ENCODE measurements at places on chromosomes 13 and 19.
A peak's percentile ranks its signal among the peaks of the same experiment; 100 is the strongest.

GRCh38 chr13:65456150-65456912, 1773.8 kb downstream of the PCDH9 start:
- DNase-seq = no peak

GRCh38 chr13:103852036-103852435, 785.8 kb upstream of the SLC10A2 start:
- no peak for DNase-seq

GRCh38 chr19:54389553-54389952, 24.8 kb upstream of the LAIR1 start:
- DNase-seq = no peak

GRCh38 chr19:17751103-17751911, at the start of gene FCHO1:
Gene FCHO1 (plus strand): TSS chr19:17751477. CDS start chr19:17755165, 3,688 bp downstream.
- DNase-seq = no peak

DNA sequence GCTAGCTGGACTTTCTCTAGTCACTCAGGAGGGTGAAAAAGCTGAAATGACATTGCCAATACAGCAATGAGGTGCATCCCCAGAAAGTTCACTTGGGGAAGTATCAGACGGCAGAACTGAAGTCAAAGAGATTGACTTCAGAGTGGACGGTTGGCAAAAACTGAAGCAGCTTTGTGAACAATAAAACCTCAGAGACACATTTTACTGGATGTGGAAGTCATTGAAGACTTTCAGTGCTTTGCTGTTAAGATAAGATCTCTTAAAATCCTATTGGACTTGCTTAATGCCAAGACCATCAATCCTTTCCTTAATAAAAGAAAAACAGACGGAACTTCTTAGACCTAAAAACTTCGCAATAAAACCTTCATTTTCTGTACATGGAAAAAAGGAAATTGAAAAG, 103.7 kb downstream of the ABCC4 start:
- no peak for DNase-seq

- no peak for DNase-seq
Observed at GRCh38 chr19:19615086-19615485, 3.4 kb downstream of the PBX4 start.

- DNase-seq = no peak
Observed at GRCh38 chr19:7917267-7918061, 2.7 kb upstream of the SNAPC2 start.

GRCh38 chr13:47858042-47859025, 142.7 kb downstream of the SUCLA2 start:
- DNase-seq = peak; percentile 19

GRCh38 chr19:51094696-51095279, 12.1 kb upstream of the KLK14 start:
- no peak for DNase-seq

- no peak for DNase-seq
Observed at GRCh38 chr19:49599378-49600295, 8.7 kb downstream of the PRR12 start.

DNA sequence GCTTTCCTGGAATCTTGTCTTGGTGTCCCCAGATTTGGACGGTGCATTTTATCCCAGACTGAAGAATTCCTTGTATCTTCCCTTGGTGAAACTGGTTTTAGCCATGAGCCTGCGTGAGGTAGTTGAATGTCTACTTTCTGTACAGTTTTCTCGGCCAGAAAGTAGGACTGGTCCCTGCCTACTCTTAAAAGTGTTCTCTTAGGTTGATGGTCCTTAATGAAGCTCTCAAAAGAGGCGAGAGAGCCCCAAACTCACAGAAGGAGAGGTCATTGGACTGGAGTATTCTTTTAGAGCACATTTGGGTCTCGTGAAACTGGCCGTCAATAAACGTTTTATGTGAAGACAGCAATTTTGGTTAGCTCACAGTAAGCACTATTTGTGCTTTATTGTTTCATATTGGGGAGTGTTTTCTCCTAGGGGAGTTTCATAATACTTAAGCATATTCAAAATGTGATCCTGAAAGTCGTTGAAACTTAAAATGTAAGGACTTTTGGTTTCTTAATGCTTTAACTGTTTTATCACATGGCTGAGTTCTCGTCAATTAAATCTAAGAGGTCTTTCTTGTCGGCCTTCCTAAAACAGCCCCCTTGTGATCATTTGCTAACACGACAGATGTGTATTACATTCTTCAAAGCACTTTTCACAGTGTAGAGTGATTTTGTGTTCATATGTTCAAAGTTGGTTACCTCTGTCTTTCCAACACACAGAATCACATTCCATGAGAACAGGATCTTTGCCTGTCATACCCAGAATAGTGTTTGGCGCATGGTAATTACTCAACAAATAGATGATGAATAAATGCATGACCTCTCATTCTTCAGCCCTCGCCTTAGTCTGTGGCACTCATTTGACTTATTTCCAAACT, 889 bp downstream of the GTF2F2 start:
- no peak for DNase-seq

DNA sequence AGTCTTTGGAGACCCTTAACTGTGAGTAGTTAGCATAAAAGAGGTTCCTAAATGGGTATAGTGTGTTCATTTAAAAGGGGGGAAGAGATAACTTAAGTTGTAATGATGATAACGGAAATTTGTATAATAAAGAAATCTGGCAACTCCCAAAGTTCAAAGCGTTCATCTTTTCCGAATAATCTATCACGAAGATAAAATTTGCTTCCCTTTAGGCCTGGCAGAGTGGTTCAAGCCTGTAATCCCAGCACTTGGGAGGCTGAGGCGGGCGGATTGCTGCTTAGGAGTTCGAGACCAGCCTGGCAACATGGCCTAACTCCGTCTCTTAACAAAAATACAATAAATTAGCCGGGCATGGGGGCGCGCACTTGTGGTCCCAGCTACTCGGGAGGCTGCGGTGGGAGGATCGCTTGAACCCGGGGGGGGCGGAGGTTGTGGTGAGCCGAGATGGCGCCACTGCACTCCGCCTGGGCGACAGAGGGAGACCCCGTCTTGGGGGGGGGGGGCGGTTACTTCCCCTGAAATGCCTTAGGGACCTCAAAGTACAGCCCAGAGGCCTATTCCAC, 934 bp downstream of the N4BP2L2 start:
- no peak for DNase-seq

- peak; percentile 79 for DNase-seq
Observed at GRCh38 chr13:110382229-110382628, 75.1 kb downstream of the COL4A2 start.

DNA sequence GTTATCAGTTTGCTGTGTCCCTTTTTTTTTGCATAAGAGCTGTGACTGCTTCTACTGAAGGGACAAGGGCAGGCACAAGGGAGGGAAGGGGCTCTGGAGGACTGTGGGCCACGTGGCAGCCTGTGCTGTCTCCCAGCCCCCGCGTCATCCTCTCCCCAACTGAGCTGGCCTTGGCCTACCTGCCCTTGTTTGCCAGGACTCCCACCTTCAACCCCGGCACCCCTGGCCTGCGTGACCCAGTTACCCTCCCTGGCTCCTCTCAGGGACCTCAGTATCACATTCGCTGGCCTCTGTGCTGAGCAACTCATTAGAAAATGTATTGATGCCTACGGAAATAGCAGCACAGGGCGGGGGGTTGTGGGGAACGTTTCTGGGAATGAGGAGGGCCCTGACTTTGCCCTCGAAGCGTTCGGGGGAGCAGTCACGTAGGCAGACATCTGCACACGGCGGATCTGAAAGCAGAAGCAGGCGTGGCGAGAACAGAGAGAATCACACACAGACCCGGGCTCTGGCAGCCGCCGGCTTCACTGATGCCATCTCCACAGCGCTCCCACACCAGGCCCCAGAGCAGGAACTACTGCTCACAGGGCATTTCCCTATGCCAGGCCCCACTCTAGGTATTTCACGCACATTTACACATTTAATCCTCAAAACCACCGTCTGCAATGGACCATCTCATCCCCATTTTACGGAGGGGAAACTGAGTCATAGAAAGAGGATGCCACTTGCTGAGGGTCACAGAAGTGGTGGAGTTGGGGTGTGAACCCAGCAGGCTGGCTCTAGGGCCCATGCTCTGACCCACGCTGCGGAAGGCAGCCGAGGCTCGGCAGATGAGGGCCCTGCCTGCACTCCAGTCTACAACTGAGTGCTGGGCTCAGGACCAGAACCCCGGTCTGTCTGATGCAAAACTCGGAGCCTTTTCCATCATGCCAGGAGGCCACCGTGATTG, 5.7 kb upstream of the ATF5 start:
- no peak for DNase-seq

- DNase-seq = no peak
Observed at GRCh38 chr13:45949161-45949560, 97.6 kb upstream of the SIAH3 start.

DNA sequence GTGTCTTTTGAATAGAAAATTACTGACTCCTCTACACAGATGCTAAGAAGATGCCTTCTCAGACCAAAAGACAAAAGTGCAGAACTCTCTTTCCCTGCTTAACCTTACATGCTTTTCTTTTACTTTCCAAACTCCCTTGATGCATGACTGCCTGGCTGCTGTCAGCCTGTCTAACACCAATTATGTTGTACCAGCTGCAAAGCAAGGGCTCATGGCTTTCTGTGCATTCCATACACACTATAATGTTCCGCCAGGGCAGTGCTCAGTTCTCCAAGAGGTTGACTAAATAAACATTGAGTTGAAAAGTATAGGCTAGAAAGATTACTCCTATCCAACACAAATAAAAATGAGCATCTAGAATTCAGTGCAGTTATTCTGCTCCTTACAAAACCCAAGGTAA, 330.4 kb upstream of the NBEA start:
- peak; percentile 5 for DNase-seq

Measured in kidney epithelial cell (primary cell).